NCI-H2081 treated with DMSO at 0.1 percent for 48 hours (cell line): ENCODE measurements at places on chromosomes 1 and 21.

DNA sequence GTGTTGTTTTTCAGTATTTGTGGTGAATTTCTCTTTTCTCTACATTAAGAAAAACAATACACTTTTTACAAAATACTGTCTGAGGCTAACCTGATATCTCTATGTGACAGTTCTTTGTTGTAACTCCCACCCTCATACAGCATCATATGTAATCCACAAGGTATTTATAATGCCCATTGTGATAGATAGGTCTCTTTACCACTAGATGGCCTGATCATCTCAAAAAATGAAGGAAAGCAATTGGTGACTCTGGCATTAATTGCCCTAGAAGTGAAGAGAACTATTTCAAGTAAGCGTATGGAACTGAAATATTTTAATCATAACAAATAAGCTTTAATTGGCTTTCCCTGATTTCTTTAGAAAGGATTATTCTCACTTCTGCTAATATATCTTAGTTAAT is 36.2 kb upstream of the HFM1 start:
- DNase-seq: no peak

GRCh38 chr1:108609483-108610049 is 49.7 kb downstream of the EEIG2 start:
- DNase-seq: no peak

GRCh38 chr1:185864889-185865517 is 130.8 kb downstream of the HMCN1 start:
- no peak for DNase-seq

DNA sequence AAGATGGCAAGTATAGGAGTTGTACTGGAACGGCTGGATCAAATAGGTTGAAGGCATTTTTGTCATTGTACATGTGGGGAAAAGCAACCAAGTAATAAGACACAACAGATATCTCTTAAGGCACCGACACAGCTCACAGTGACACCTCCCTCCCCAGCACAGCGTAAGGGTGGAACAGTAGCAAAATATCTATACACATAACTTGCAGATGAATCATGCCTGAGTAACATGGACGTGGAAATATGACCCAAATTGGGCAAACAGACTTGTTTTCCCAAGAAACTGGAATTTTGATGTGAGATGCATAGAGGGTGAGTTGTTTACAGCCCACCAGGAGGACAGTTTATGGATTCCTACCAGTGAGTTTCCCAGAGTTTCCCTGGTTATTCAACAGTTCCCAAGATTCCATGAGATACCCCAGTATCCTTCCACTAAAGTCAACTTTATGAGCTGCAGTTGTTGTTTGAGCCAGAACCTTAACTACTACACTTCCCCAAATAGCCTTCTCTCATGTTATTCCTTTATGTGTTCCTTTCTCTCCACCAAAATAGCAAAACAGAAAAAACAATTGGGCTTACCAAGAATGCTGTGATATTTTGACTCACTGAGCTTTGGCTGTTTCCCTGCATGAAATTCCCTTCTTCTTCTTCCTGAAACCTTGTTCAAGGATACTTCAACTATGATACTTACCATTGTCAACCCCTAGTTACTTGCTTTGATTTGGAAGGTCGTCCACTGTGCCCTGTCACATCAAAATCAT is 7.1 kb upstream of the DR1 start:
- DNase-seq: no peak

DNA sequence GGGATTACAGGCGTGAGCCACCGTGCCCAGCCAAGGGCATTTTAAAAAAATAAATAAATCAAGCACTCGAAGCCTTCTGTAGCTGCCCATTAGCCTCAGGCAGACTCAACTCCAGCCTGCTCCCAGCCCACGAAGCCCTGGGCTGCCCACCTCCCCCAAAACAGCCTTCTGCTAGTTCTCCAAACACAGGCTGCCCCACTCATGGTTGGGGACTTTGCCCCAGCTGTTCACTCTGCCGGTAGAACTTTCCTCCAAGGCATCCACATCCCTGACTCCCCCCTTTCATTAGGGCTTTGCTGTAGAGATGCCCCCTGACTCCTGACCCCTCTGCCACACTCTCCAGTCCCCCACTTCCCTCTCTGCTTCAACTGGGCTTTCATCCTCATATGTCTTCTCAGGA is 29.7 kb upstream of the LAPTM5 start:
- no peak for DNase-seq

GRCh38 chr21:36524477-36524876 is 44.6 kb upstream of the CLDN14 start:
- no peak for DNase-seq

DNA sequence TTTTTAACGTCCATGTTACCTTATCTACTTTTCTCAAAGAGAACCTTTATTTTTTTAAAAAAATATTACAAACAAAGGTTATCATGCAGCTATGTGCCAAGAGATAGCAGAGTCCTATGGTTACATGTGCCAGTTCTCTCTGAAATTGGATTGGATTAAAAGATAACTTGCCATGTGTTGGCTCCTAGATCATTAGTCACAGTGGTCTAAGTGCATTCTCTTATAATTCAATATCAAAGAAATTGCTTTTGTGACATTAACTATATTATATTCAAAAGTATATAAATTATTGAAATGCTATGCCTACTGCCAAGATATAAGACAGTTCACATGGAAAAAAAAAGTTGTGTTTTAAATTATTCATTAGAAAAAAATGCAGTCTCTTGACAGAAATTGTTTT is 494.2 kb downstream of the NEGR1 start:
- no peak for DNase-seq

DNA sequence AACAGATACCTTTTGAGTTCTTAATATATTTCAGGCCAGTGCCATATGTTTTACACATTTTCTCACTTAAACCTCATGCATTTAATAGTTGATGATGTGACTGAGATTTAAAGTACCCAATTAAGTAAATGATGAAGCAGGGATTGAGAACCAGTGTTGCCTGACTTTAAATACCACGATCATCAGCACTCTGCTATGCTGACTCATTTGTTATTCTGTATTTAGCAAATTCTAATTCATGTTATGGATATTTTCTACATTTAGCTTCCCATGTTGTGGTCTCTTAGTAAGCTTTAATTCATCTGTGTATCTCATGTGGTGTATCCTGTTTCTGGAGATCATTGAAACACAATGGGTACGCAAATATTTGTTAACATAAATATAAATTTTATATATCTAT is 363.0 kb downstream of the PTBP2 start:
- DNase-seq: no peak

GRCh38 chr1:228060458-228061190 is 21.9 kb upstream of the ARF1 start:
- DNase-seq: no peak

DNA sequence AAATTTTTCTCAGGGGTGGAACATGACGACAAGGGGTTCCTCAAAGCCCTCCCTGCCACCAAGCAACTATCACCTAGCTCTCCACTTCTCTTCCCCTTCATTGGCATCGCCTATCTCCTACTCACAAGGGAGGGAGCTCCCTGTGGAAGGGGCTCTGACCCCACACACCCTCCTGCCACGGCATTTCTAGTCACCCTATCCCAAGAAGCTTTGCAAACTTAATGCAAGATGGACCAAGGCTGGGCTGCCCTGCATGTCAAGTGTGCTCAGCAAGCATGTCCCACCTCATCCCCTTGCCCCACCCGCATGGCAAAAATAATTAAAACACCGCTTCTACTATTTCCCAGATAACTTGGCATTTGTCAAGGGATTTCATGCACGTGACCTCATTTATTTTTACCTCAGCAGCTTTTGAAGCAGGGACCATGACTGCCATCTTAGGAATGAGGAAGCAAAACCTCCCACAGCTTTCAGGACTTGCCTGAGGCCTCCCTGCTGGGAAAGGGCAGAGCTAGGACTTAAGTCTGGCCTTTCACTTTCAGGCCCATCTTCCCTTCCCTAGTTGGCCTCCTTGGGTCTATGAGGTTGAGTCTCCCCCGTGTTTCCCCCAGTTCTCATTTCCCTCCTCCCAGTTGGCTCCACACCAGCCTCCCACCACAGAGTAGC is 161.3 kb downstream of the TSEN15 start:
- DNase-seq: no peak

DNA sequence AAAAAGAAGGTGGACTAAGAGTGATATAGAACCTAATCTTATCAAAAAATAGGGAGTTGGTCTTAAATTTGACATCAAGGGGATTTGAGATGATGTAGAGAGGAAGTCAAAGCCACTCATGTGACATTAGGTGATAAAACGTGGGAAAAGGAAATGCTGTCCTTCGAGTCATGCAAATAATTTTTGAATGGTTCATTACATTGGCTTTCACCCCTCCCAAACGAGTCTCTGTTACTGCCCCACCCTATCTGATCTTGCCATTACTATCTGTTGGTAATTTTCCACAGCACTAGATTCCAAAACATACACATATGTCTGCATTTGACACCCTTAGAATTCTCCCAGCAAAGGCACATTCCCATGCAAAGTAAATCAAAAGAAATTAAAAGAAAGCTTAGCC is 531.1 kb upstream of the ADAMTS5 start:
- DNase-seq: no peak

- DNase-seq: no peak
Observed at GRCh38 chr1:228084797-228085196, 2.3 kb downstream of the ARF1 start.

DNA sequence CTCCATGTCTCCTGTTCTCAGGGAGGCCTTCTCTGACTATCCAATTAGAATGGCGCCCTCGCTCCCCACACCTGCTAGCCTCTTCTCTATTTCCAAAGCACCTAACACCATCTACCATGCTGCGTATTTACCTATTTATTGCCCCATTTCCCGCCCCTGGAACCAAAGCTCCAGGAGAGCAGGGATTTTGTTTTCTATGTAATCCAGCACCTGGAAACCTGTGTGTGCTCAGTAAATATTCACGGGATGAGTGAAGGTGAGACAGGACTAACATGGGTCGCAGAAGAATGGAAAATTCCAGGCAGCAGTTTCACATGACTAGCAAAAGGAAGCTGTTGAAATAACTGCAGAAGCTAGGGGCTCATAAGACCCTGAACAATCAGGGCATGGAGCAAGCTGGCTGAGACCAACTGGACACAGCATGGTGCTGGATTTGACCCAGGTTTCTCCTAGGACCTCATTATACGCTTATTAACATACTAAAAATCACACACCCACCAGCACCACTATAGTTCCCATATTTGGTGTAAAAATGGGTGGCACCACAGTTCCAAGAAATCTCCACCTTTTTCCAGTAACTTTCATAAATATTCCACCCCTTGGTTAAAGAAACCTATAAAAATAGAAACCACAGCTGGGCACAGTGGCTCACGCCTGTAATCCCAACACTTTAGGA is 15.1 kb upstream of the TENT5B start:
- peak; percentile 49 for DNase-seq

DNA sequence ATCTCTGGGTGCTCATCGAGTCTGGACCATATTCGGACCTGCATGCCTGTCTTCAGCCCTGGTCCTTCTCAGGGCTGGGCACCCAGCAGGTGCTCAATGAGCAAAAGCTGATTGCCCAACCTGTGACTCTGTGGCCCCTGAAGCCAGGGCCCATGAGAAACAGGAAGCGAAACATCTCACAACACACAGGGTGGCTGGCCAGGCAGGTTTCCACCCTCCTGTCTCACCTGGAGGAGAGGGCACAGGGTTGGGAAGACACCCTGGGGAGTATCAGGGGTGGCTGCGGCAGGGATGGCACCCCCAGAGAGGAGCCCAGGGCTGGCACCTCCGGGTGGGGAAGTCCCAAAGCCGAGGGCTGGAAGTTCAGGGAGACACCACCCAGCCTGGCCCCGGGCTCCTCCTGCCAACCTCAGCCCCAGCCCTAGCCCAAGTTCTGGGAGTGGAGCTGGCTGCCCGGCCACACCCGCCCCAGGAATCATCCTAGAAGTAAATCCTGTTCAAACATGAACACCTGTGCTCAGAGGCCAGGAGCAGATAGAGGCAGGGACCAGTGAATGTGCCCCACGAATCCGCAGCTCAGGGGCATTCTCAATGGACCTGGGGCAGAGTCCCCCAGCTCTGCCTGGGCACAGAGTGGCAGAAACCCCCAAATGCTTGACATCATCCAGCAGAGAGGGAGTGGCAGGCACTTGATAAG is 54.6 kb downstream of the RAP1GAP start:
- no peak for DNase-seq

GRCh38 chr1:43007377-43008114 is 48.9 kb upstream of the SLC2A1 start:
- DNase-seq: no peak

DNA sequence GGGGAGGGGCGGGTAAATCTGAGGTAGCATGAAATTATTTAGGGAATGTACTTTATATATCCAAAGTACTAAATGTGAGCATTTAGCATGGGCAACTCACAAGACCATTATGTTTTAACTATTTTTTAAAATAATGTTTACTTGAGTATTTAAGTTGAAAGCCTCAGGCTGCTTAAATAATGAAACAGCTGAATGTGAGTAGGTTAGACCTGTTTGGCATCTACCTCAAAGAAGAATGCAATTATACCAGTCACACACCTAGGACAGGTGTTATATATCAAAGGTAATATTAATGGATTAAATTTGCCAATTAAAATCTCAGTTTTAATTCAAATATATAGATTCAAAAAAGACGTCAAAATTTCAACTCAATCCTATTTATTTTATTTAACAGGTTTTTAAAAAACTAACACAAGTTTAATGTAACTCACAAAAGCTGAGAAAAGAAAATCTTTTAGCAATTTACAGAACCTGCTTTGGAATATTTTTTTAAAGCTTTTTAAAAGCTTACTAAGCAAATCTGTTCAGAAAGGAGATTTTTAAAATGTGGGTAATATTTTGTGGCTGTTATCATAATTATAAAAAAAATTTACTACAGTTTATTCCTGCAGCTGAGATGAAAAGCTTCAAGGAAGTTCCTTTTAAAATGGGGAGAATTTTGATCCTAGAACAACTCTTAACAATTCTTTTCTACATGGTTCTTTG is 104.6 kb upstream of the LBR start:
- DNase-seq: no peak

DNA sequence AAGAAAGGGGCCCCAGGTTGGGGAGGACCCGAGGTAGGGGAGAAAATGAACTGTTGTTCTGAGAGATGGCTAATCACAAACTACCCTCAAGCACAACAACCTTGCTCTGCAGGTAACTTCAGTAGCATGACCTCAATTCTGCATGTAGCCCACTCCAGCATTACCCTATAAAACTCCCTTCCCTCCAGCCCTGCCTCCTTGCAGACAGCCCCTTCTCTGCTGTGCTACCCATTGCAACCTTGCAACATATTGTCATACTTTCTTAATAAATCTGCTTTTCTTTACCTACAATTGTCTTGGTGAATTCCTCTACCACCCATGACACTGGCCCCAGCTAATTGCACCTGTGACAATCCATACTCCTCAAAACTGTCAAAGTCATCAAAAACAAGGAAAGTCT is 428.9 kb downstream of the MATN1 start:
- no peak for DNase-seq
